A549 treated with RU486 at 1 μM for 4 hours (cell line): ENCODE measurements at places on chromosomes 4 and X. TPM values are rescaled to one million over a fixed set of nuclear protein-coding genes. Genes with fewer than 3 reads are reported as not detected.

Gene KDR
- not detected in 5 replicates for total RNA-seq

Gene HERC5
- total RNA-seq, result 3.5 to 5.2 TPM (median 4.4 TPM) in 5 replicates

Gene ATP2B3
- 0.06 to 0.15 TPM (median 0.10 TPM) in 4 of 5 replicates, not detected in the other for total RNA-seq

Gene DMRTC1
- not detected in 5 replicates for total RNA-seq

Gene RHOXF1
- total RNA-seq, result not detected in 5 replicates

Gene KIT
- total RNA-seq, result not detected in 5 replicates

Gene CT45A10
- 0.13 to 0.56 TPM (median 0.33 TPM) in 3 of 5 replicates, not detected in the others for total RNA-seq

Gene LEF1
- total RNA-seq, result 0.10 TPM in 1 of 5 replicates, not detected in the others

Gene GAGE12J
- total RNA-seq, result not detected in 5 replicates

Gene SAGE1
- 0.03 TPM in 1 of 5 replicates, not detected in the others for total RNA-seq

Gene FGF5
- total RNA-seq, result 0.06 to 0.74 TPM (median 0.34 TPM) in 5 replicates

Gene ADAMTS3
- total RNA-seq, result 0.01 to 0.09 TPM (median 0.06 TPM) in 3 of 5 replicates, not detected in the others

Gene ZNF718
- 0.33 to 0.66 TPM (median 0.48 TPM) in 5 replicates for total RNA-seq

Gene FAT4
- 0.85 to 2.1 TPM (median 1.4 TPM) in 5 replicates for total RNA-seq

Gene FAM47A
- not detected in 5 replicates for total RNA-seq

Gene SLC25A43
- total RNA-seq, result 24.6 to 33.4 TPM (median 30.9 TPM) in 5 replicates

Gene CSN2
- not detected in 5 replicates for total RNA-seq

Gene C4orf36
- 0.99 to 2.5 TPM (median 1.6 TPM) in 5 replicates for total RNA-seq

Gene PABPC5
- total RNA-seq, result 0.03 TPM in 1 of 5 replicates, not detected in the others

Gene LRAT
- 0.09 TPM in 1 of 5 replicates, not detected in the others for total RNA-seq

Gene ZDHHC15
- not detected in 5 replicates for total RNA-seq

Gene FGA
- total RNA-seq, result 7.1 to 11.3 TPM (median 7.9 TPM) in 5 replicates

Gene NUDT11
- total RNA-seq, result 1.8 to 3.3 TPM (median 3.2 TPM) in 5 replicates

Gene GIMD1
- total RNA-seq, result not detected in 5 replicates

Gene RAB9B
- total RNA-seq, result 0.03 to 0.05 TPM (median 0.03 TPM) in 3 of 5 replicates, not detected in the others

Gene DDX53
- total RNA-seq, result not detected in 5 replicates

Gene STBD1
- 6.0 to 8.6 TPM (median 8.6 TPM) in 5 replicates for total RNA-seq

Gene DCAF4L1
- total RNA-seq, result 0.05 to 0.13 TPM (median 0.11 TPM) in 5 replicates

Gene GPR173
- not detected in 5 replicates for total RNA-seq

Gene CXCL9
- total RNA-seq, result not detected in 5 replicates

Gene PAGE1
- 0.27 TPM in 1 of 5 replicates, not detected in the others for total RNA-seq

Gene NPY1R
- 0.07 to 0.14 TPM (median 0.13 TPM) in 3 of 5 replicates, not detected in the others for total RNA-seq

Gene N4BP2
- total RNA-seq, result 1.1 to 3.6 TPM (median 2.6 TPM) in 5 replicates

Gene TMEM184C
- total RNA-seq, result 17.6 to 22.7 TPM (median 21.3 TPM) in 5 replicates

Gene HEPH
- not detected in 5 replicates for total RNA-seq

Gene CYSLTR1
- not detected in 5 replicates for total RNA-seq

Gene TLR3
- 0.14 to 0.48 TPM (median 0.27 TPM) in 5 replicates for total RNA-seq

Gene CXorf49B
- total RNA-seq, result not detected in 5 replicates

Gene RS1
- not detected in 5 replicates for total RNA-seq

Gene CETN2
- total RNA-seq, result 52.9 to 93.9 TPM (median 72.5 TPM) in 5 replicates

Gene KCND1
- total RNA-seq, result 0.77 to 1.4 TPM (median 1.2 TPM) in 5 replicates

Gene GAGE10
- total RNA-seq, result not detected in 5 replicates

Gene SSX2B
- total RNA-seq, result not detected in 5 replicates

Gene DAPP1
- not detected in 5 replicates for total RNA-seq

Gene GAGE12G
- not detected in 5 replicates for total RNA-seq

Gene NUDT10
- 0.31 to 0.62 TPM (median 0.40 TPM) in 5 replicates for total RNA-seq
